Neural progenitor cell (in vitro differentiated cells): ENCODE measurements at places on chromosomes 2 and 18. TPM values are rescaled to one million over a fixed set of nuclear protein-coding genes. Genes with fewer than 3 reads are reported as not detected.

- no peak for DNase-seq
Observed at GRCh38 chr2:138600732-138601457, 99.3 kb downstream of the SPOPL start.

SDC1 gene
- total RNA-seq: 27.5 and 54.0 TPM in 2 replicates

MARCO gene
- not detected in 2 replicates for total RNA-seq

GREB1 gene
- 30.8 and 33.2 TPM in 2 replicates for total RNA-seq

ZNF514 gene
- total RNA-seq: 24.0 and 28.7 TPM in 2 replicates

TBR1 gene
- 0.09 TPM in 1 of 2 replicates, not detected in the other for total RNA-seq

GRCh38 chr2:210099940-210100339 lies 71.3 kb downstream of the KANSL1L start:
- DNase-seq: peak; percentile 14

DNA sequence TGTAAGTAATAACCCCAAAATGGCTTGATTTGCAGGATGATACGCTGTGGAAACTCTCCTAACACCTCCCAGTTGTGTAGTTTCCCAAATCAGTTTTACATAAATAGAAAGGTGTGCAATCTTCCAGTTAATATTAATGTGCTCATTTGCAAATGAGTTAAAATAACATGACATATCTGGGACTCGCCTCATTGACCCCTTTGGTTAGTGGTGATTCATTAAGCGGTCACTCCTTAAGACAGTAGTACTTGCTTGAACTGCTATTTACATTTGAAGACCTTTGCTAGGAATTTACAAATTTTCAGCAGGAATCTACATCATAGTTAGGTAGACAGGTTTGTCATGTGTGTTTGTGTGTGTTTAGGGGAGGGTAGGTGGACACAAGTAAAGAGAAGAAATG lies 1367.7 kb upstream of the CELF4 start:
- no peak for DNase-seq

CCDC68 gene
- not detected in 2 replicates for total RNA-seq

GRCh38 chr18:50441016-50441415 lies 66.2 kb downstream of the SKA1 start:
- no peak for DNase-seq

SATB2 gene
- 2.2 and 3.7 TPM in 2 replicates for total RNA-seq

DNA sequence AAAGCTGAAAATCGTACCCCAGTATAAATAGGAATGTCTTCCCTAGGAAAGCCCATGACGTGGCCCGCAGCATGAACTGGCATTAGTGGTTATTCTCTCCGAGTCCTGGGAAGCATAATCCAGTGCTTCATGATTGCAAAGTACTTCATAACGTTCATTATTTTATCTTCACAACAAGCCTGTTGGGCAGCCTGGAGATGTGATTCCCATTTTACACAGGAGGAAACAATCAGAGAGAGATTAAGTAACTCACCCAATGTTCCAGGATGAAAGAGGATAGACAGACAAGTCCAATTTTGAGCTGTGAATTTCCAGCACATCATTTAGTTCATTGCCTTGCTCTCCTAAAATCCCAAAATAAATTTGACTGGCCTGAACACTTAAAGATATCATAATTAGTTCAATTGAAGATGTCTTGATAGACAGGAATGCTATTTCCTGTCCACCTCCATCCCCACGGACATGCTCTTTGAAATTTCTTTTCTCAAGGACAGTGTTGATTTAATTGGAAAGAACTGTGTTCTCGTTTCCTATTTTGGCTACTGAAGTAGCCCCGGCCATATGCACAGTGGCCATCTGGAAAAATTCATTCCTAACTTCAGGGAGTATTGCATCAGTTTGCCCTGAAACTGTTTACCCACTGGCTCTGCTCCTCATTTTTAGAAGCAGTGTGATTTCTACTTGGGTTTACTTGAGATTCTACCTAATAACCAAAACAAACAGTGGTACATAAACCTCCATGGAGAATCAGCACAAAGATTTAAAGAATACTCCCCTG lies 93.9 kb downstream of the VWC2L start:
- no peak for DNase-seq

BOLL gene
- not detected in 2 replicates for total RNA-seq

DNA sequence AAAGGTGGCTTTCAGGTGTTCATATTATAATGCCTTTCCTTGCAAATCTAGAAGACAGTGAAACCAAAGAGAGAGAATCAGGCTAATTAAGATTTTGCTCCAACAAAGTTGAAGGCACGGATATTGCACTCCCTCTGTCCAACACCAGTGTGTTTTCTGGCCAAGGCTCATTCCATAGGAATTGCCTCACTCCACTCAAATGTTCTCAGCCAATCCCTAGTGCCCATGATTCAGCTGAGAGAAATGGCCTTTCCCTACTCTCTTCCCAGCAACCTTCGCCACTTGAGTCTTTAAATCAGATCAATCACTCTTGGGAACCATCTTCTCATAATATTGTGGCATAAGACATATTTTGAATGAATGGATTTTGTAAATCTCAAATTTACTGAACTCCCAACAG lies 768.2 kb upstream of the ACVR2A start:
- no peak for DNase-seq

GRCh38 chr18:961644-962355 lies 57.1 kb downstream of the ADCYAP1 start:
- peak; percentile 25 for DNase-seq

ASXL3 gene
- 2.7 and 5.1 TPM in 2 replicates for total RNA-seq

SFTPB gene
- not detected in 2 replicates for total RNA-seq

DNA sequence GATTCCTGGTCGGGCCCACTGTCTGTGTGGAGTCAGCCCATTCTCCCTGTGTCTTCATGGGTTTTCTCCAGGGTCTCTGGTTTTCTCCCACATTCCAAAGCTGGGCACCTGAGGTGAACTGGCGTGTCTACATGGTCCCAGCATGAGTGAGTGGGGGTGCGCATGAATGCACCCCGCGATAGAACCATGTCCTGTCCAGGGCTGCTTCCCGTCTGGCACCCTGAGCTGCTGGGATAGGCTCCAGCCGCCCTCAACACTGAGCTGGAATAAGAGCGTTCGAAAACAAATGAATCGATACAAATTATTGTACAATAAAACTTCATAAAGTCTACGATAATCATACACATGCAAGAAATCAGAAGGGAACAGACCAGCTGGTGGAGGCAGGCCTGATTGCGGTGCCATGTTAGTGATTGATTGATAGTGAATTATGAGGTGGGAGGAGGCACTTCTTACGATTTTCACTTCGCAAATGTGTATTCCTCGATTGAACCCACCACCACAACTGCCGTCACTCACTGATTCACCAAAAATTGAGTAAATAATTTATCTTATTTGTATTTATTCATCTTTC lies 186.6 kb downstream of the MGAT5 start:
- DNase-seq: no peak

DNA sequence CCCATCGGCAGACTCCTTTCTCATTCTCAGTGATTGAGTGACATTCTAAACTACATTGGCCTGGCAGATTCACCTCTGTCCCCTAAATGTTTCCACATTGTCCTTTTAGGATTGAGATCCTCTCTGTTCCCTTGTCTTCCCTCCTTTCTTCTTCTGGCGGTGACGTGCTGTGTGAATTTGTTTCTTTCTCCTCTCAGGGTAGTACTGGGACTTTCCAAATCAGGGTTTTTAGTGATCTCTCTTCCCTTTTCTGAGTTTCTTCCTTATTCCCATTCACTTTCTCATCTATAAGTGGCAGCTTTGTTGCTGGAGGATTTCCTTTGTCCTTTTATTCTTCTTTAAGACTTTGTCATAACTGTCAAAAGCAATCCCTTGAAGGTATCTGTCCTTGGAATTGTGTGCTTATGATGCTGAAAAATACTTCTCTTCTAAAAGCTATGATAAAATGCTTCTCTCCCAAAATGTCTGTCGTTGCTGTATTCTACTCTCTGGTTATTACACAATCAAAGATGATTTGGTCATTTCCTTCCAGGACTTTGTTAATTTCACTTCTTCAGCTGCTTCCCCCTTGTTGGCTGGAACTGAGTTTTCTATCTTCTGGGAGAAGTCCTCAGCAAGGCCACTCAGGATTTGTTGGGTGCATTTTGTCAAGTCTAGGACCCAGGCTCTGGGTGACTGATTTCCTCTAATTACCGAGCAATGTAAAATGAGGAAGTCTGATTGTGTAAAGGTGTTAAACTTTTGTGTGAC lies 4.9 kb upstream of the IL1B start:
- DNase-seq: no peak

ITGA4 gene
- 8.2 and 10.2 TPM in 2 replicates for total RNA-seq

GRCh38 chr2:75820693-75821092 lies 110.0 kb upstream of the GCFC2 start:
- no peak for DNase-seq

DNA sequence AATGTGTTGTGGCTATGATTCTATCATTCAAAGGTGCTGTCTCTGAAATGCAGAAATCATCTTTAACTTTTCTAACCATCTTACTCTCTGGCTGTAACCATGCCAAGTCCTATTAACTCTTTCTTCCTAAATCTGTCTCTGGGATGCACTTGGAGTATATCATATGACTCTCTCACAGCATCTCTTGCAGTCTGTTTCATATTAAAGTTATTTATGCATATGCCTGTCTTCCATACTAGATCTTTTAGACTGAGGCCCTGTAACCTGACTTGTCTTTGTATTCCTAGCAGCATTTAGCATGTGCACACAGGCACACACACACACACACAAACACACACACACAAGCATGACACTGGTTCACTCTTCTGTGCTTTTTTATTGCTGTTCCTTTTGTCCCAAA lies 320.6 kb downstream of the ETAA1 start:
- no peak for DNase-seq

UGT1A4 gene
- not detected in 2 replicates for total RNA-seq

LOXHD1 gene
- not detected in 2 replicates for total RNA-seq

- no peak for DNase-seq
Observed at GRCh38 chr2:172227719-172228118, 125.0 kb upstream of the DLX2 start.

GRCh38 chr2:28457237-28457636 lies 38.6 kb upstream of the PLB1 start:
- peak; percentile 26 for DNase-seq

IL1A gene
- total RNA-seq: 1.3 and 3.2 TPM in 2 replicates

OTX1 gene
- total RNA-seq: 7.9 and 23.3 TPM in 2 replicates

DNA sequence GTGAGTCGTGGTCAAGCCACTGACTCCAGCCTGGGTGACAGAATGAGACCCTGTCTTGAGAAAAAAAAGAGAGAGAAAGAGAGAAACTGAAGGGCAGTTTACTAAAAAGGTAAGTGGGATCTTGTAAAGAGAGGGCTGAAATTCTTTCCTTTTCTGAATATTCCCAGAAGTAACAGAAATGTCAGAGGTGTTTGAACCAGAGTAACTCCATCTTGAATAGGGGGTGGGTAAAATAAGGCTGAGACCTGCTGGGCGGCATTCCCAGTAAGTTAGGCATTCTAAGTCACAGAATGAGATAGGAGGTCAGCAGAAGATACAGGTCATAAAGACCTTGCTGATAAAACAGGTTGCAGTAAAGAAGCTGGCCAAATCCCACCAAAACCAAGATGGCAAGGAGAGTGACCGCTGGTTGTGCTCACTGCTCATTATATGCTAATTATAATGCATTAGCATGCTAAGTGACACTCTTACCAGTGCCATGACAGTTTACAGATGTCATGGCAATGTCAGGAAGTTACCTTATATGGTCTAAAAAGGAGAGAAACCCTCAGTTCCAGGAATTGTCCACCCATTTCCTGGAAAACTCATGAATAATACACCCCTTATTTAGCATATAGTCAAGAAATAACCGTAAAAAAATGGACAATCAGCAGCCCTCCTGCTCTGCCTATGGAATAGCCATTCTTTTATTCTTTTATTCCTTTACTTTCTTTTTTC lies 1334.3 kb upstream of the ZEB2 start:
- no peak for DNase-seq

COLEC11 gene
- total RNA-seq: not detected in 2 replicates

GRCh38 chr2:229335877-229336346 lies 64.8 kb upstream of the PID1 start:
- DNase-seq: no peak

DES gene
- 0.31 TPM in 1 of 2 replicates, not detected in the other for total RNA-seq

CD8B2 gene
- total RNA-seq: not detected in 2 replicates

GRCh38 chr2:174792309-174793025 lies 28.2 kb upstream of the CHRNA1 start:
- no peak for DNase-seq

DNA sequence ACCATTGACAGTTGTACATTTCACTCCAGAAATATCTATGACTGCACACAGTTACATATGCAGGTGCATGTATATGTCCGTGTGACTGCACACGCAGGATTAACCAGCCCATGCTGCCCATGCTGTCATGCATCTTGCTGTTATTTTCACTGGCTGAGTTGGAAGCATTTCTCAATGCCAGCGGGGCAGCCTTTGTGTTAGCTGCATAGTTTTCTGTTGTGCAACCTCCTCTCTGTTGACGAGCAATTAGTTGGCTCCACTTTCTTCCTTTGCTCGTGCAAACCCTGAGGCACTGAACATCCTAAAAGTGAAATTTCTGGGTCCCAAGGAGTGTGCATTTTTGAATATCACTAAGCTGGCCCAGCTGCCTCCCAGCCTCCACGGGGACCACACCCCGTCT lies 133.4 kb upstream of the GLI2 start:
- DNase-seq: no peak

GRCh38 chr2:100992262-100992661 lies 9.8 kb upstream of the RPL31 start:
- DNase-seq: no peak

HEATR5B gene
- 20.5 and 23.7 TPM in 2 replicates for total RNA-seq

GRCh38 chr2:211085056-211085680 lies 528.8 kb downstream of the CPS1 start:
- DNase-seq: peak; percentile 57

RAB17 gene
- 0.43 TPM in 1 of 2 replicates, not detected in the other for total RNA-seq

- no peak for DNase-seq
Observed at GRCh38 chr2:177338177-177338721, 54.3 kb upstream of the AGPS start.

IL18RAP gene
- not detected in 2 replicates for total RNA-seq

LYG1 gene
- total RNA-seq: 0.53 and 2.1 TPM in 2 replicates

GPD2 gene
- 67.2 and 176 TPM in 2 replicates for total RNA-seq

HJURP gene
- 101 and 109 TPM in 2 replicates for total RNA-seq

- no peak for DNase-seq
Observed at GRCh38 chr2:76829374-76830234, 692.6 kb downstream of the LRRTM4 start.

- DNase-seq: no peak
Observed at GRCh38 chr2:239951825-239952224, 73.3 kb downstream of the NDUFA10 start.

GRCh38 chr2:66426244-66427111 lies 8.4 kb upstream of the MEIS1 start:
- DNase-seq: peak; percentile 72

- DNase-seq: no peak
Observed at GRCh38 chr18:78136986-78137385, 842.6 kb upstream of the SALL3 start.
